Pulmonary artery endothelial cell (primary cell): ENCODE measurements at places on chromosomes 6 and 20. TPM values are rescaled to one million over a fixed set of nuclear protein-coding genes. Genes with fewer than 3 reads are reported as not detected.

- DNase-seq: no peak
Observed at GRCh38 chr6:6243846-6244245, 76.6 kb downstream of the F13A1 start.

GRCh38 chr20:24309596-24309995 lies 159.8 kb upstream of the SYNDIG1 start:
- DNase-seq: no peak

ANGPT4 gene
- total RNA-seq: not detected in 2 replicates

CENPB gene
- total RNA-seq: 99.0 and 118 TPM in 2 replicates

DNA sequence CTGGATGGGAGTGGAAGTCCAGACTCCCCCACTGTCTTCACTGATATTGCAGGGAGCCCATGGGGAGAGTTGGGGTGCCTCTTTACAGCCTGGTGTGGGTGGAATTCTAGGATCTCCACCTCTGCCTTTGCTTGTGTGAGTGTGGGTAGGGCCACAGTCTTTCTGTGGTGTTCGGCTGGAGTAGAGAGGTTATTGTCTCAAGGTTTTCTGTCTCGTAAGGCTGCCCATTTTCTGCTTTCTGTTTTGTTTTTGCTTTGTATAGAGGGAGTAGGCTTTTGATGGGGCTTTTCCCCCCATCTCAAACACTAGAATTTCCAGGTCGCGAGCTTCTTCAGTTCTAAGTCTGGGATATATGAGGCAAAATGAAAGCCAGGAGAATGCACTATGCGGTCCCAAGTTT lies 40.4 kb upstream of the ELMO2 start:
- DNase-seq: no peak
